GM20000 (cell line): ENCODE measurements at places on chromosomes 2 and 18.

- no peak for DNase-seq
These were observed 33.7 kb upstream of the NPAS2 start for GRCh38 chr2:100786297-100786658.

- DNase-seq: no peak
These were observed 122.7 kb downstream of the TCF4 start for GRCh38 chr18:55465313-55465712.

- DNase-seq: no peak
These were observed 99.1 kb upstream of the FAM110C start for GRCh38 chr2:145407-145806.

- no peak for DNase-seq
These were observed 17.2 kb upstream of the GPC1 start for GRCh38 chr2:240418311-240418710.

- no peak for DNase-seq
These were observed 116.0 kb downstream of the EN1 start for GRCh38 chr2:118731413-118731812.

DNA sequence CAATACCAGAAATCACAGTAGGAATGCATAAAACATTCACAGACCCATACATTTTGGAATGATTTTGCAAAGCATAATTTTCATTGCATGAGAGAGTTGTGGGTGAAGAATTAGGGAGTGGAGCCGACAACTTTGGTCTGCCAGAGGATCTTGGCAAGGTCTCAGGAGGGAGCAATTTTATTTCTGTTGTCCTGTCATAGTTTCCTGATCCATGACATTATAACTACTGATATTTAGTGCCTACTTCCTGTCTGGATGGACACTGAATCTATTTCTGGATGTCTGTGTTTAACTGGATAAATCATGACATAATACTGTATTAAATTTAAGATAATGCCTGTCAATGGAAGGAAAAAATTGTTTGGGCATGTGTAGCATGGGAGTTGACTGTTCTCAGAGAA, 2.4 kb downstream of the ITGA4 start:
- DNase-seq: no peak

DNA sequence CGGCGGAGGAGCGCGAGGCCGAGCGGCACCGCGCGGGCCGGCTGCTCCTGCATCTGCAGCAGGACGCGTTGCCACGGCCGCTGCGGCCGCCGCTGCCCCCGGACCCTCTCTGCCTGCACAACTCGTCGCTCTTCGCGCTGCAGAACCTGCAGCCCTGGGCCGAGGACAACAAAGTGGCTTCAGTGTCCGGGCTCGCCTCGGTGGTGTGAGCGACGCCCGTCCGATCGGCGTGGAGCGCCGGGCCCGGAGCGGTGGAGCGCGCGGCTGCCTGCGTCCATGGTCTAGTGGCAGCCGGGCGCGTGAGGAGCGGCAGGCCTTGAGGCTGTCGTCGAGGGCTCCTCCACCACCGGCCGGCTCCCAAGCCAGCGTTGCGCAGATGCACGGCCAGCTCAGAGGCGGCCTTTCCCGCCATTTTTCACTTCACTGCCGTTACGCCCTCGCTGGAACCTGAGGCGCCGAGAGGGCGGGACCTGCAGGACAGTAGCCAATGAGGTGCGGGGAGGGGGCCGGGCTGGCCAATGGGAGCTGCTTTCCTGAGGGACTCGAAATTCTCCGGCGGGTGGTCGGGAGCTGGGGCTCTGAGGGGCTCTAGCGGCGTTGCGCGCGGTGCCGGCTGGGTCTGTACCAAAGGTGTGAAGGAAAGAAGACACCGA, 1.9 kb downstream of the TLX2 start:
- DNase-seq: peak; percentile 95

- no peak for DNase-seq
These were observed 751.2 kb upstream of the NRXN1 start for GRCh38 chr2:51782921-51783765.

DNA sequence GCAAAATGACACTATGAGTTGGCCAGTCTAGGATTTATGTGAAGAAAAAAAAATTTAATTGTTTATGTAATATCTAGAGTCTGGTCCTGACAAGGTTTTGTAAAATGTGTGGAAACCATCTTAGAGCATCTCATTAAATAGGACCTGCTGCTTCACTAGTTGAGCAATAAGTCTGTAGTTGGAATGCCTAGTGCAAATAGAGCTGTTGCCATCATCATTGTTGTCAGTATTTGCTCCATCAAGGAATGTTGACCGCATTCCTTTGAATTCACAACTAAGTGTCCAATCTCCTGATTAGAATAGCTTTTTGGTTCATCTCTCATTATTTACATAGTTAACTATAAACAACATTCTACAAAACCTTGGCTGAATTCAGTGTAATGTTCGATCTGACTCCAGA, 32.2 kb upstream of the RPE start:
- DNase-seq: no peak

GRCh38 chr2:61357681-61358080, 113.2 kb downstream of the USP34 start:
- no peak for DNase-seq

DNA sequence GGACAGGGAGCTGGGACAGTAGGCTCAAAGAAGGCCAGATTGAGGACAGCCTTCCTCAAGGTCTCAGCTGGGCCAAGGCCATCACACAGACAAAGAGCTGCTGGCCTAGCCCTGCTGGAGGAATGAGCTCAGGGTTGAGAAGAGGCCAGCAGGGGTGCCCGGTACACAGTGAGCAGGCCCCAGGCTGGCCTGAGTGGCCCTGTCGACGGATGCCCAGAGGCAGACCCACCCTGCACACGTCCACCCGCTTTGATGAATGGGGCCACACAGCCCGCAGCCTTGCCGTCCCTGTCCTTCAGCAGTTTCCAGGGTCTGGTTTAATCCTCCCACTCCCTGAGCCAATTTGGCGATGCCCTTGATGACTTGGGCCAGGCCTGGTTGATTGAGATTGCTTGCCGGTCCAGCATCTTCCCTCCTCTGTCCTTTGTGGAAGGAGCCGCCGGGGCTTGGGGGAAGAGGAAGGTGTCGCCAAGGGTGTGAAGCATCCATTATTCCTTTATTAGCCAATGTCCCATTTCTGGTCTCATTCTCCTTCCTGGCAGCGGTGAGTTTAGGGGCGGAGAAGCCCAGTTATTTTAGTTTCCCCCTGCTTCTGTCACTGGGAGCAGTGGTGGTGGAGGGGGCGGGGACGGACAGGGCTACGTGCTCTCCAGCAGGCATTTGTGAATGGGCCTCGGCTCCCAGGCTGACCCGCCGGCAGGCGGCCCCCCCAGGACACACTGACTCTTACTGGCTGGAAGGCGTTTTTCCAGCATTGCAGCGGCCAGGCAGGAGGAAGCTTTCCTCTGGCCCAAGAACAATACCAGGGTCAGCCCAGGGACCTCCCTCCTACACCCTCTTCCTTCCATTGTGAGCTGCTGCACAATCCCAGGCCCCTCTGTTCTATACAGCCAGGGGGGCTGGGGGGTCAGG, 141.8 kb downstream of the CTIF start:
- no peak for DNase-seq

GRCh38 chr18:21450913-21451312, 149.6 kb downstream of the ESCO1 start:
- no peak for DNase-seq

GRCh38 chr2:187509667-187510417, 44.4 kb downstream of the TFPI start:
- no peak for DNase-seq

- DNase-seq: no peak
These were observed 22.8 kb upstream of the SH3BP4 start for GRCh38 chr2:234929002-234929401.

GRCh38 chr2:239905884-239906654, 119.1 kb downstream of the NDUFA10 start:
- DNase-seq: no peak

DNA sequence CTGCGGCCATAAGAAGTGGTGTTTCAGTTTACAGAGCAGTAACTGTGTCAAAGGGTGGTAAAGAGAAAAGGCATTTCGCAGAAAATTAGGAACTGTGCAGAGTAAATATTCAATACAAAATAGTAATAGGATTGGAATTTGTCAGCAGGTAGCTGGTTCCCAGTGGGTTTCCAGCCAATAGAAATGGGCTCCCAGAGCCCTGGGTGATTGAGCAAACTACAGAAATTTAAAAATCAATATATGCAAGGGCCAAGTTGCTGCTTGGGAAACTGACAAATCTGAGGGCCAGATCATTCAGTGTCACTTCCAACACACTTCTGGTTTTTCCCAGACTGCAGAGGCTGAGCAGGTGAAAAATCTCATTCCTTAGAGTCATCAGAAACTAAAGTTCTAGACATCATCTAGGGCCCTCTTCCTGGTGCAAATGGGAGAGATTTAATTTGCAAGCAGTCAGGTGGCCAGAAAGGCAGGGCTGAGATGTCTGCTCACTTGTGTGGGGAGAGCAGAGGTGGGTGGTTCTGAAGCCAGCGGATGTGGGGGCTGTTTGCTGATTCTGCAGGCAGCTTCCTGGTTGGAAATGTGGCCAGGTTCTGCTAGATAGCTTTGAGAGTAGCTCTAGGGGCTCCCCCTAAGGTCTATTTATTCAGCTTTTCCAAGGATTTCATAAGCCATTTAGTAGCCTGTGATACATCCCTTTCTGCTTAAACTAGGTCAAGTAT, 182.4 kb downstream of the NCK2 start:
- no peak for DNase-seq

GRCh38 chr18:45962866-45963265, 4.3 kb downstream of the EPG5 start:
- no peak for DNase-seq

DNA sequence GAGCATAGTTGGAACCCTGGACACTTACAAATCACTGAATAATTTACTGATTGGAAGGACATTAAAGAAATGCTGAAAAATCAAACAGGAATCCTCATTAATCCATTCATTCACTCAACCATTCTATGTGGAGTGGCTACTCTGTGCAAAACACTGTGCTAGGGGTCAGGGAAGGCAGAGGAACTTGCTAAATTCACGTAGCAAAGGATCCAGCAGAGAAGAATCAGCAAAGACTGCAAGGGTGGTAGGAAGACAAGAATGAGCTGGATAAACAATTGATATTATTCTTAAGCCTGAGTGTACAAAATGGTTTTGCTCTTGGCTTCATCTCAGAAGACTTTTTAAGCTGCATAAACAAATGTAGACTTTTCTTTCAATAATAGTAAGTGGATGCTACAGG, 164.3 kb upstream of the CAVIN2 start:
- no peak for DNase-seq

DNA sequence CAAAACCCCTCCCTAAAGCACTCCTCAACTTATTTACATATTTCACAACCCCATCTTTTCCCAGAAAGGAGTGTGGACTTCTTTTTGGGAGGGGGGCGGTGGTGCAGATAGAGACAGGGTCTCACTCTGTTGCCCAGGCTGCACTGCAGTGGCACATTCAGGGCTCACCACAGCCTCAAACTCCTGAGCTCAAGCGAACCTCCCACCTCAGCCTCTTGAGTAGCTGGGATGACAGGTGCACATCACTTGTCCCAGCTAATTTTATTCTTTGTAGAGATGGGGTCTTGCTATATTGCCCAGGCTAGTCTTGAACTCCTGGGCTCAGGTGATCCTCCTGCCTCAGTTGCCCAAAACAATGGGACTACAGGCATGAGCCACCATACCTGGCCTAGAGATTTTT, 44.1 kb downstream of the ADCY3 start:
- no peak for DNase-seq

DNA sequence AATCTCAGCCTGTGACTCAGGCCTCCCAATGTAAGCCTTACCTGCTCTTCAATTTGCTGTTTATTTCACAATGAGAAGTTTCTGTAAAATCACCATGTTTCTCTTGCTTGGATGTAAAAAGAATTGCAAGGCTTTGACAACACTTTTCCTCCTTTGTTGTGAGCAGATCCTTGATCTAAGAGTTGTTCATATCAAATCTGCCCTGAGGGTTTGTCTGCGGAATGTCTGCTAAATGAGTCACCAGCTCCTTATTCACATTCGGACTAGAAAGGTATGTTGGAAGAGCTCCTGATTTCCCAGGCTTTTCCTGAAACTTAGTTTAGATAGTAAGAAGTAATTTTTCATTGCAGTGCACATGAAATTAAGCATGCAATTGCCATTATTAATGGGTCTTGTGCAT, 268.2 kb upstream of the TCF4 start:
- DNase-seq: no peak

GRCh38 chr2:218448934-218449333, 30.0 kb downstream of the VIL1 start:
- DNase-seq: no peak

GRCh38 chr2:233164128-233164635, 87.3 kb upstream of the ATG16L1 start:
- DNase-seq: no peak

- DNase-seq: peak; percentile 6
These were observed 68.7 kb downstream of the DNAJC10 start for GRCh38 chr2:182784777-182785176.

GRCh38 chr2:105977212-105977611, 216.9 kb downstream of the UXS1 start:
- no peak for DNase-seq

DNA sequence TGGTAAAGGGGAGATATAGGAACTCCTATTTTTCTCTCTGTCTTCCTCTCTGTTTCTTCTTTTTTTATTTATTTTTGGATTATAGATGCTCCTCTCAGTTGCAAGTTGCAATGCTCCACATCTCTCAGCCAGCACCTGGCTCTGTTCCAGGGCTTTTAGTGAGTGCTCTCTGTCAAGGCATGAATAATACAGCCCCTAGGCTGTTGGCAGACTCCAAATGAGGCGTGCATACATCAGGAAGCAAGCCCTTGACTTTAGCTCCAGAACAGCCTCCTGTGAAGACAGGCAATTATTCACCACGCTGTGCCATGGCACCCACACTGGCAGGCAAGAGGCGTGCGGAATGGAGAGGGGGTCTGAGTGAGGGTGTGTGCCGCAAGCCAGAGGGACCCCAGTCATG, 228.1 kb upstream of the PXDN start:
- DNase-seq: no peak

GRCh38 chr2:10141736-10142639, 19.4 kb downstream of the RRM2 start:
- peak; percentile 45 for DNase-seq

- DNase-seq: no peak
These were observed 37.5 kb upstream of the WIPF1 start for GRCh38 chr2:174635015-174635593.

- DNase-seq: no peak
These were observed 496.7 kb downstream of the THSD7B start for GRCh38 chr2:137261881-137262585.

- DNase-seq: no peak
These were observed 16.4 kb upstream of the RBM44 start for GRCh38 chr2:237782181-237782580.

DNA sequence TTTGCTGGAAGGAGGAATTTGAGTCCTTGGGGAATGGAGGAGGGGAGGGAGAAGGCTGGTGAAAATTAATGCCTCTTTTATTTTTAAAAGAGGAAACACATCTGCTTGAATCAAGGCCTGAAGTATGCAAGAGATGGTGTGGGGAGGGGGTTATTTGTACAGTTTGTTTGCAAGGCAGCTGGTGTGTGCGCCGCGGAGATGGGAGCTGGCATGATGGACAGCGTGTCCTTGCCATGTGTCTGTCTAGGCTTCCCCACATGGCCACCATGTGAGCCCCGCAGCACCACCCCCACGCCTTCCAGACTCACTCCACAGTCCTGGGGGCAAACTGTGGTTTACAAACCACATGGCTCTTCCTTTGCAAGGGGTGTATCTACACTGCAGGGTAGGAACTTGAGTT, 154.8 kb upstream of the APCDD1 start:
- DNase-seq: no peak
